ENCODE measurements at places on chromosomes 6 and 20.

DNA sequence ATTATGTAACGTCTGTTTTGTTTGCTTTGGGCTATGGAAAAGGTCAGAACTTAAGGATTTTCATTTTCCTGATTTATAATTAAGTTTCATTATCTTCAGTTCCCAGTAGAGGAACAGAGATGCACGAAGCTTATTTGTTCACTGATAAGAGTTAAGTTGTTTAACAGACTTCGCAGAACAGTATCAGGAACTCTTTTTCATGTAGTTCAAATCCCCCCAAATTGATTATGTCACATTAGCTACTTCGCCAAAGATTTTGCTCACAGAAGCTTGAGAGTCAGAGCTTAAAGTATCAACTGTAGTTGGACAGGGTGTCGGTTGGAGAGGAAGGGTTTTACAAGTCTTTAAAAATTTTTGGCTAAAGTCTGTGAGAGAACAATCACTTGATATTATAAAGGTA, 43.4 kb downstream of the ZHX3 start:
- no peak for DNase-seq

DNA sequence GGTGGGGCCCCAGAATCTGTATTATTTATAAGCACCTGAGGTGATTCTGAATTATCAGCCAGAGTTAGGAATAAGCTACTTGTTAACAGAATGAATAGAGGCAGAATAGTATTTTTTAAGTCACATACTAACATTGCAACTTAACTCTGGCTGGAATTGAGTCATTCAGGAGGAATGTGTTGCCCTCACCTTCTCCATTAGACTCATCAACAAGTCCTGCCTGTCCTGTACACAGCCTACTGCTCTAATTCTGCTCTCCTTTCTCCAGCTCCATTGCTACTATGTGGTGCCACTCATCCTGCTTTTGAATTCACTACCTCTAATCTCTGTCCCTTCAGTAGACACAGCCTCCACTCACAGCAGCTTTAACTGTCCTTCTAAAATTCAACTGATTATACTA, 669.4 kb downstream of the DHX35 start:
- no peak for DNase-seq

DNA sequence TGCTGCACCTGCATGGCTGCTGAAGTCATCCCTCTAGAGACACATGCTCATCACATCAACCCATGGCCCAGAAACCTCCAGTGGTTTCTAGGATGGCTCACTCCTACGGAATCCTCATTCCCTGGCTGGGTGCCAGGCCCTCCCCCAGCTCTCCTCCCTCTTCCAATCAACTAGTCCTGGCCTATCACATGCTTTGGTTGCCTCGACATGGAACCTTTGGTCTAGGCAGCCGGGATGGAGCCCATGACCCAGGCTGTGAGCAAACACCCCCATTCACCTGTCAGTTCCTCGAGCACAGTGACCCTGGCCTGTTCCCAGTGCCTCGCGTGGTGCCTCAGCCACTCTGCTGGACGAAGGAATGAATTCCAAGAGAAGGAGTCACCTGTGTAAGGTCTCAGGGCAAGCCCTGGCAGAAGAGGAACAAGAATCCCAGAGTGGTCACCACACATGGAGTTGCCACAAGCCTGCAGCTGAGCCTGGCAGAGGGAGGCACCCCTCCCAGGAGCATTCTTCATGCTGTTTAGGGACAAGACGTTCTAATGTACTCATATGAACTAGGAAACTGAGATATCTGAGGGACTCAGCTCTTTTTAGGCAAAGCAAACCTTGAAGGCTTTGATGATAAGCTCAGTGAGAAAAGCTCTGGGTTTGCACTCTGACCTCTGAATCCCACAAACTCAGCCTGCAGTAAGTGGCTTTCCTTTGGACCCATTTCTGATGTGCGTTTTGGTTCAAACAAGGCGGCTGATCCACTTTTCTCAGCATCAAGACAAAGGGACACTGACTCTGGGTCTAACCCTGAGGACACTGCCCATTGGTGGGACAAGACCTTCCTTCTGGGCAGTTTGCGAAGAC, 40.2 kb downstream of the PPP1R3G start:
- DNase-seq = peak; percentile 43

DNA sequence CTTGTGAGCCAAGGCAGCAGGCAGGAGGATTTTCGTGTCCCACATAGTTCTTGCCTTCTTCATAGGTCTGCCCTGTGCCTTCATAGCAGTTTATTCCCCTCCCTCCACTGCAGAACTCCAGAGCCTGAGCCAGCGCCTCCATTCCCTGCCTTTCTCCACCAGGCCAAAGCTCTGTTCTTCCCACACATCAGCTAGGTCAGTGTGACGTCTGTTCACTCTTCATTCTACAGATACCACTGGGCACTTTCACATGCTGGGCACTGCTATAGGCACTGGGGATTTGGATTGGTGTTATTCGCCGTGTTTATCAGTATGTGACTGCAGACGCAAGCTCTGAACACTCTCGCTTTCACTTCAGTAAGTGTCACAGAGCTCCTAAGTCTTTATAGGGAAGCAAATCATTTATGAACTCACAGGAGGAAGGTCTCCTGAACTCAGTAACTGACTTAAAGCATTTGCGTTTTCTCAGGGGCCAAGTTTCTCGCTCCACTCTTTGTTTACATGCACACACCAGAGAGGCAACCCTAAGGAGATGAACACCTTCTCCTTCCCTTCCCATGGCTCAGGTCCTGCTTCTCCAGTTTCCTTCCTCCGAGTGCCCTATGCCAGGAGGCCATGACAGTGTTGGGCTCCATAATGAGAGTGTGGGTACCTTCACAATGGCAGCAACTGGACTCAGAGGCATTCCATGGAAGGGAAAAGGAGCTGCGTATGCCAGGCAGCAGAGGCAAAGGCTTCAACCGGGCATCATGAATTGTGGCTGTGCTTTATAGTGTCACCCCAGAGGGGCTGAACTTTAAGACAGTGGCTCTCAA, 6.3 kb upstream of the APMAP start:
- no peak for DNase-seq

GRCh38 chr20:20003031-20003954, 13.9 kb upstream of the NAA20 start:
- DNase-seq = peak; percentile 48

- no peak for DNase-seq
Measured at GRCh38 chr6:85058806-85059205, 294.4 kb upstream of the TBX18 start.
